NCI-H1092 (cell line): ENCODE measurements at places on chromosomes 1 and 21.

GRCh38 chr1:13513063-13513894 is 524 bp downstream of the LRRC38 start:
- DNase-seq = no peak

- no peak for DNase-seq
Measured at GRCh38 chr1:82013702-82014101, 213.0 kb downstream of the ADGRL2 start.

- no peak for DNase-seq
Measured at GRCh38 chr1:14693949-14694348, 95.5 kb downstream of the KAZN start.

- peak; percentile 35 for DNase-seq
Measured at GRCh38 chr1:54121482-54122134, 31.2 kb downstream of the CDCP2 start.

GRCh38 chr1:107954126-107954525 is 10.9 kb downstream of the VAV3 start:
- no peak for DNase-seq
